CD4-positive, alpha-beta memory T cell (primary cell): ENCODE measurements at places on chromosomes 11 and 22.
A peak's percentile ranks its signal among the peaks of the same experiment; 100 is the strongest.

DNA sequence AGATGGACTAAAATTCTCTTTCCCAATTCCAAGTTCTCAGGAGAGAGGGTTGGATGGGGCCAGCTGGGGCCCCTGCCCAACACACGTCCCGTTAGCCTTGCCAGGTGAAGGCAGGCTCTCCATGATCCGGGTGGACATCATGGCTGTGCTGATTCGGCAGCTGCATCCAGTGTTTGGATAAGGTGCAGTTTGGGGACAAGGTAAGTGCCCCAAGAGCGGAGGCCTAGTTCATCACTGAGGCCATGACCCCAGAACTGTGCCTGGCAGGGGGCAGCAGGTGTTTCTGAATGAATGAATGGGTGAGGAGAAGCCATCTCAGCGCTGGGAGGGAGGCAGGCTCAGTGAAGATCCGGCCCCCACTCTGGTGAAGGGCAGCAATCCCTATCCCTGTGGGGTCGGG lies 520.4 kb downstream of the TBC1D22A start:
- DNase-seq = no peak

DNA sequence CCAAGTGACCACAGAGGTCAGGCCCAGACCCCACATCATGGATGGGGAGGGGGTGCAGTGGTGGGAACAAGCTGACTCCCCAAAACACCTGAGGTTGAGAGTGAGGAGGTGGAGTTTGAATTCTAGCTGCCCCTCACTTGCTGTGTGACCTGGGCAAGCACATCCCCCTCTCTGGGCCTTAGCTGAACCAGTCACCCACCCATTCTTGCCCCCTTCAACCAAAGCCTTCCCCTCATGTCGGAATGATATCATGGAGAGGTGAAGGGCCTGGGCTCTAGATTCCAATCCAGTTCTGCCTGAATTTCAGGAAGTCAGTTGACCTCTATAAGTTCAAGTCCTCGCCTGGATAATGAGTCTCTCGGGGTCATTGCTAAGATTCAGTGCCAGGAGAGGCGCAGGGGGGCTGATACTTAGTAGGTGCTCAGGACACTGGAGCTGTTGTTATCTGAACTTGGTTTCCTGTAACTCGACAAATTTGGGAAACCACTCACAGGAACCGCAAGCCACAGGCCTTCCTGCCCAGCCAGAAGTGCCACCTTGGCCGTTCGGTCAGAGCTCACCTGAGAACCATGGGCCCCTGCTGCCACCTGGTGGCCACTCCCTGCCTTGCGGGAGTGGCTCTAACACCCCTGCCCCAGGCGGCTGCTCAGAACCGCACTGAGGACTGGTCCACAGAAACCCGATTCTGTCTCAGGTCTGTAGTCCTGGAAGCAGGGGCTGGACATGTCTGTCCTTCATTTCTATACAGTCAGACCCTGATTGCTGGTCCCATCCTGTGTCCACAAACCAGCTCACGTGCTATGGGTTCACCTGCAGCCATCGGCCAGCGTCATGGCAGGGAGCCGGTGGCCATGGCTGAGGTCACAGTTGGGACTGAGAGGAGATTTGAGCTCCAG lies 6.9 kb downstream of the CDC42EP1 start:
- peak; percentile 87 for DNase-seq

- no peak for DNase-seq
These were observed 57.1 kb downstream of the QSER1 start for GRCh38 chr11:32949739-32950138.

- no peak for DNase-seq
These were observed 51.5 kb upstream of the FGF3 start for GRCh38 chr11:69870766-69871165.

DNA sequence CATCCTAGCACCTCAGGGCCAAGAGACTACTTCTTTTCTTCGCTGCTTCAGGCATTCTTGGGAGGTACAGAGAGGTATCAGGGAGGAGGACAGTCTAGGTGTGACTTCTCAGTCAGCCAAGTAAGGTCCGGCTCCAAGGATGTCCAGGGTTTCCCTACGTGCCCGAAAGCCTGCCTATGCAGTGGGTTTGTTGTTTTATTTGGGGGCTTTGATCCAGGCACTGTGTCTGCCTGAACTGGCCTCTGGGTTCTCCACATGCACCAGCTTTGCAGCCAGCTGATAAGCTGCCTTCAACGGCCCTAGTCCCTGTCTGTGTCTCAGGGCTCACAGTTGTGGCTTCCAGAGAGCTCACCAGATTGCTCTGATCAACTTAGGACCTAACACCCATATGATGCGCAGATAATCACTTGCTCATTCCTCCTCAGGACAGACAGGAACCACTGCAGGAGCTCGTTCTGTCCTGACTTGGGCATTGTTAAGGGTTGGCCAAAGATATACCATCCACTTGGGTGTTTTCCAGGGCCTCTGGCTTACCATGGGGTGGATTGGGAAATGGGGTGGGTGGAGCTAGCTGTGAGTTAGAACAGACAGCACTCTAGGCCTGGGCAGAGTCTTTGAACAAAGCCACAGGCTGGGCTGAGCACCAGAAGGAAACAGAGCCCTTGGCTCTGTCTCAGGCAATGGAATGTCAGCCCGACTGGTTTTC lies 45.5 kb upstream of the CRYBB3 start:
- no peak for DNase-seq
